GM12891 (cell line): ENCODE measurements at places on chromosomes 4 and X.

GRCh38 chrX:54357414-54358377, at the start of gene WNK3:
Gene WNK3 (minus strand): TSS chrX:54358046.
- DNase-seq = peak; percentile 13

DNA sequence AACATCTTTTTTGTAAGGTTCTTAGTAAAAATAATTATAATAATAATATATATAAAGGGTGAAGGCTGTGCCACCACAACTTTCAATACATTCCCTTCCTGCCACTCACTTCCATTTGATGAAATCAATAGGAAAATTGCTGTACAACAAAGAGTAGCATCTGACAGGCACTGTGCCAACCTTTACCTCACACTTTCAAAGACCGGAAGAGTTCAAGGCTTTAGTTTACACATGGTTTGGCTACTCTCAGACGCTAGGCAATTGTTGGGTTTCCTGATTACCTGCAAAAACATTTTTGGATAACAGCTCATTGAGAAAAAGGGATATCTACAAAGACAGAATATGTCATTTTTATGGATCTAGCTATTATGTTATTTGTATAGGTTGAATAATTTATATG, 5.5 kb upstream of the ING2 start:
- no peak for DNase-seq

DNA sequence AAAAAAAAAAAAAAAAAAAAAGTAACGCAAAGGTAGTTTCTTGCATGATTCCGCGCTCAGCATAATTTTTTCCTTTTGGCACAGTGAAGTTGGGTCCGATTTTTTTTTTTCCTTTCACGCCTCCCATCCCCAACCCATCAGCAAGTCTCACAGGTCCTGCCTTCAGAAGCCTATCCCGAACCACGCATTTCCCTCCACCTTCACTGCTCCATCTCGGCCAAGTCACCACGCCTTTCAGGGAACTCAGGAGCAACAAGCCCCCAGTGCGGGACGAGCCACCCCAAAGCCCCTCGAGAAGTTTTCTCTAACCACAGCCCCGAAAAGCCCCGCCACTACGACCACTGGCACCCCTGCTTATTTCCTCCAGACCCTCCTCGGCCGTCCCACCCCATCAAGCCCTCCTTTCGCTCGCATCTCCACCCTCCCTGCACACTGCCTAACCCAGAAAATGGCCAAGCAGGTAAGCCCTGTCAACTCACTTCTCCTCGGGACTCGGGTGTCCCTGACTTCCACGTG, 1.0 kb downstream of the SLBP start:
- no peak for DNase-seq

GRCh38 chr4:26765515-26765914, 95.1 kb upstream of the STIM2 start:
- no peak for DNase-seq

DNA sequence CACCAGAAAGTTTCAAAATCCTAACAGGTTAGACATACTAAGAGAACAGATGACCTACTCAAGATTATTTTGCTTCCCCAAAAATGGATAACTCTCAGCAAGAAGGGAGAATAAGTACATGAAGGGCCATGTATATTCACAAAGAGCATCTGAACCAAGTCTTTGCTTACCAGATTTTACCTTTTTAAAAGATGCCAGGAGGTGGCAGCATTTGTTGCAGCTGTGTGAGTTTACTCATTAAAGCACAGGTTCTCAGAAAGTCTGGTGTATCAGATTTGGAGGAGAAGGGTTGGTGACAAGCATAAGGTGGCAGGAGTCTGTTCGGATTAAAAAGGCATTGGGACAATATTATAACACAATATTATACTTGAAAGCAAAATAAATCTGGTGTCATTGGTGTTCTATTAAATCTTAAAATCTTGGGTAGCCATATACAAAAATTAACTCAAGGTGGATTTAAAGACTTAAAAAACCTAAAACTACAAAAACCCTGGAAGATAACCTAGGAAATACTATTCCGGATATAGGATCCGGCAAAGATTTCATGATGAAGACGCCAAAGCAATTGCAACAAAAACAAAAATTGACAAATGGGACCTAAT, 51.3 kb upstream of the NFKB1 start:
- peak; percentile 22 for DNase-seq

- no peak for DNase-seq
Observed at GRCh38 chr4:47471591-47471990, 8.1 kb upstream of the COMMD8 start.

DNA sequence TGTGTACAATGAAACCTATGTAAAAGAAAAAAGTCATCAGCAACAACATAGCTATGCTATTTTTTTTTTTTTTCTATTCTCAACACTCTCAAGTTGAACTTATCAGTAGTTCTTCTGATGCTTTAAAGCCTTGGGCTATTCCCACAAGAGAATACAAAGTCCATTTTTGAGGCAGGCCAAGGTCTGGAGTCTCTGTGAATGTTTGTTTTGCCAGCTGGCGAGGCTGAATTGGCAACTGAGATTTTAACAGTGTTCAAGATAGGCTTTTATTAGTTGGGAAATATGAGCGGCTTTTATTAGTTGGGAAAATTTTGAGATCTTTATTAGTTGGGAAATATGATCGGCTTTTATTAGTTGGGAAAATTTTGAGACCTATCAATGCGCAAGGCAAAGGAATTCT, 336.6 kb downstream of the SLITRK2 start:
- no peak for DNase-seq

DNA sequence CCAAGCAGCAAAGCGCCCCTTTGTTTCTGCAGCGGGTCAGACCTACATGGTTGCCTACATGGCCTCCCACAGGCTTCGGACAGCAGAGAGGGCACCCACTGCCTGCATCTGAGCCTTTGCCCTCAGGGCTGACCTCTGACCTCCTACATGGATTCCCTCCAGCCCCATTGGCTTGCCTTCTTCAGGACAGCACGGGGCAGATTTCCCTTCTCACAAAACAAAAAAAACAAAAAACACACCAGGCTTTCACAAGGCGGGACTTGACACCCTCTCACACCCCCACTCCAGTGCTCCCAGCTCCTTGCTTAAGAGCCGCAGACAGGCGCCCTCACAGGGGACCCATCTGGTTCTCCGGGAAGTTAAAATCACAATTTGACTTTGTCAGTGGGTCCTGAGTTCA, 32.9 kb downstream of the ZFYVE28 start:
- no peak for DNase-seq

DNA sequence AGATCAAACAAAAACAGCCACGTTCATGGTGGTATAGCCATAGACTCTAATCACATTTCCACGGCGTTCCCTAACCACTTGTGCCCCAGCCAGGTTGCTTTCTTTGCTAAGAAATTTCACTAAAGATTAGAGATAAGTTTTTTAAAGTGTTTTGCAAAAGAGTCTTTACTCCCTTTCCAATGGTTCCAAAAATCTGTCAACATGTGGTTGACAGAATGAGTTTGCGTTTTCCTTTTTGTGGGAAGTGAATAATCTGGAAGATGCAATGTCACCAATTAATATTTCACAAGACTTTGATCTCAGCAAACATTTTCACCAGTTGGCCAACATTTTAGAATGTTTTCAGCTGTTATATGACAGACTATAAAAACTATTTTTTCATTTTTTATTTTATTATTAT, 35.3 kb downstream of the CXCL1 start:
- DNase-seq = no peak

DNA sequence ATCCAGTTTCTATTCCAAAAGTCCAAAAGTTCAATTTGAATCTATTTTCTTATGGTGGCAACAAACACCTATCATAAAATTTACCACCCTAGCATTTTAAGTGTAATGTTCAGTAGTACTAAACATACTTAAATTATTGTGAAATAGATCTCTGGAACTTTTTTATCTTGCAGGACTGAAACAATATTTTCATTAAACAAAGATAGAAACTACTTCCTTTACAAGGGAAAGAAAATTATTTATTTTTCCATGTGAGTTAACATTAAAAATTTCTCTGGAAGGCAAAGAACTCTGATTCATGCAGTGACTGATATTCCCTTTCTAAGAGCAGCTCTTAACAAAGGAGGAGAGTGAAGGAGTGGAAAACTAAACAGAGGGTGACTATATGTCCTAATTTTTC, 40.2 kb downstream of the ADH7 start:
- DNase-seq = no peak

DNA sequence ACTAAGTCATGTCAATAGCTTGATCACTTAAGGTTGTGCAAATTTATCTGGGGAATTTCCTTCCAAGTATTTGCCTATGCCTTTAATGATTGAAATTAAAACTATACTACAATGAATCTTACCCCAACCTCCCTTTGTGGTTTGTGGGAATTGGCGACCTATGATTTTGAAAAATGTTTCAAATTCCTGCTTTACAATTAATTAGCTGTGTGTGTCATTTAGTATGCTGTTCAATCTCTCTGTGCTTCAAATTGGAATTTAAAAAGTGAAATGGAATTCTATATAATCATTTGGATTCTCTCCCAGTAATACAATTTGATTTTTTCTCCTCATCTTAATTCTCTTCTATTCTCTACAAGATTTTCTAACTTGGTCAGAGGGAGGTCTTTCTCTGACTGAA, 2319.5 kb downstream of the ARAP2 start:
- DNase-seq = no peak

DNA sequence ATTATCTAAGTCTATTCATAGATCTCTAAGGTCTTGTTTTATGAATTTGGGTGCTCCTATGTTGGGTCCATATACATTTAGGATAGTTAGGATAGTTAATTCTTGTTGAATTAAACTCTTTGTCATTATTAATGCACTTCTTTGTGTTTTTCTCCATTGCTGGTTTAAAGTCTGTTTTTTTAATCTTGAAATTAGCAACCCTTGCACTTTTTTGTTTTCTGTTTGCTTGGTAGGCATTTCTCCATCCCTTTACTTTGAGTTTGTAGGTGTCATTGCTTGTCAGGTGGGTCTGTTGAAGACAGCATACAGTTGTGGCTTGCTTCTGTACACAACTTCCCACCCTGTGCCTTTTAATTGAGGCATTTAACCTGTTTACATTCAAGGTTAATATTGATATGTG, 434.8 kb downstream of the OPHN1 start:
- DNase-seq = no peak

DNA sequence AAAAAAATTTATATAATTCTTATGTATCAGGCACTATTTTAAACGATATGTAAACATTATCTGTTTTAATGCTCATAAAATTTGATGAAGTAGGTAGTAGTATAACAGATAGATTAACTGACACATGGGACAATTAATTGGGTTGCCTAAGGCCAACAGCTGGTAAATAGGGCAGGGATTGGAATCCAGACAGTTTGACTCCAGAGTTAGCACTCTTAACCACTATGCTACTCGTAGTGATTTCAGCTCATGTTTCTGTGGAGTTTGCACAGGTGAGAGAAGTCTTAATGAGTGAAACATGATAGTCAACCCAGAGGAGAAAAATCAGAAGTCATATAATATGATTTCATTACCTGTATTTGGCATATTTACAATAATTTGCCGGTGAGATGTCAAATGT, 126.0 kb upstream of the WDFY3 start:
- DNase-seq = no peak

DNA sequence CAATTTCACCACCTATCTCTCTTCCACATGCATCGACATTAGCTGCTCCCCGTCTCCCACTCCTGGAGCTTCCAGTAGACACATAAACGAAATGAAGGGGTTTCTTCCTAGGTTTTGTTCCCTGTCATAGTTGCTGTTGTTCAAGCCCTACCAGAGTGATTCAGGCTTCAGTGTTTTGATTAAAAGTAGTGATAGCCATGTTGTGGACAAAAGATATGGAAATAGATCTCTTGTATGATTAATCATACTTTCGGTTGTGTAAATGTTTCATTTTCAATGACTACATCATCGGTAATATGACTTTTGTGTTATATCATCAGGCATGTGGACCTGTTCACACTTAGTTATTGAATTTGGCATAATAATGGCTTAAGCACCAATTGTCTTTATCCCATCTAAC, 96.5 kb upstream of the KLF3 start:
- DNase-seq = no peak

DNA sequence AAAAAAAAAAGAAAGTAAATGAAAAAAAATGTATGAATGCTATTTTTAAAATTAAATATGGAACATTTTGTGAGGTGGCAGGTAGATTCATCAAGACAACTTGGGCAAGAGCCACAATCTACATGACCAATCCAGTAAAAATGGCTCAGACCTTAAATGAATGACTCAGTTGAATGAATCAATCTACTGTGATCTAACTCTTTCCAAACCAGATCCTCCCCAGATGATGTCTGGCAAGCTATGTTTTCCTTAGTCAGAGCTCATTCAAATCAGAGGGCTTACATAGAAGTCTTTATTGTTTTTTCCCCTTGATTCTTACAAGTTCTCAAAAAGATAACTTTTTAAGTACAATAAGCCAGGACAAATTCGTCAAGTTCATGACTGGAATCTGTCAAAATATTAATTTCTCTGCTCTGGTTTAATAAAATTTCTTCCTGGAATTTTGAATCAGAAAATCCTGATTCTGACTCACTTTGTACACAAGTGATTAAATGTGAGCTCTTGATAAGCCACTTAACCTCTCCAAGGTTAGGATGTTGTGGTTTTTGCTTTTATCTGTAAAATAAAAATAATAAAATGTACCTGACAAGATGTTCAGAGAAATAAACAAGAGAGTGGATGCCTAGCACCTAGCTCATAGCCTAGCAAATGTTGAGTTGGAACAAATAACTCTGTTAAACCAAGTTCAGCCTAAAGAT, 105.6 kb upstream of the SMIM31 start:
- no peak for DNase-seq

DNA sequence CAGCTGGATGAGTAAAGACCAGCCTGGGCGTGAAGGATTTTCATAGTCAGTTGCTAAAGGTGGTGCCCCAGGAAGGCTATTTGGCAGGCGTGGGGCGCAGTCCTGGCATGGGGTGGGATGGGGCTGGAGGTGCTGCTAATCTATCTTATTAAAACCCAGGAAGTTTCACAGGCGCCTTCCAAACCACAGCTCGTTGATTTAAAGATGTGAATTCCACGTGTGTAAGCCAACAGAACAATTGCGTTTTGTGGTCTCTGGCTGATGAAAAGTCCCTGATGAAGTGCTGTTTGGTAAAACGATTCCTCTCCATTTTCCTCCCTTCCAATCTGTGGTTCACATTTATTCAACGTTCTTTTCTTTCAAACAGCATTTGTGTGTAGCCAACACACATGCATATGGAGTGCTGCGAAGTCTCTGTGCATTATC, 105.0 kb downstream of the TBL1X start:
- no peak for DNase-seq

- no peak for DNase-seq
Observed at GRCh38 chr4:76087007-76087769, 12.7 kb downstream of the ART3 start.

GRCh38 chr4:77819404-77819842, 255 bp upstream of the CNOT6L start:
- DNase-seq = peak; percentile 18
